ENCODE measurements at places on chromosomes 4 and X. TPM values are rescaled to one million over a fixed set of nuclear protein-coding genes. Genes with fewer than 3 reads are reported as not detected.

The HSFX3 gene
- total RNA-seq, result not detected

The DKK2 gene
- 206 TPM for total RNA-seq

The RNF150 gene
- 56.5 TPM for total RNA-seq

The CT45A6 gene
- not detected for total RNA-seq

- no peak overlapping the region for H3K4me3 ChIP-seq
- no peak for DNase-seq
- no peaks in the 10 kb centered on the region for H3K36me3 ChIP-seq
- peaks cover 15% of the 10 kb centered on the region for H3K4me1 ChIP-seq
Measured at GRCh38 chr4:37998226-37998625, 38.0 kb downstream of the PTTG2 start.

DNA sequence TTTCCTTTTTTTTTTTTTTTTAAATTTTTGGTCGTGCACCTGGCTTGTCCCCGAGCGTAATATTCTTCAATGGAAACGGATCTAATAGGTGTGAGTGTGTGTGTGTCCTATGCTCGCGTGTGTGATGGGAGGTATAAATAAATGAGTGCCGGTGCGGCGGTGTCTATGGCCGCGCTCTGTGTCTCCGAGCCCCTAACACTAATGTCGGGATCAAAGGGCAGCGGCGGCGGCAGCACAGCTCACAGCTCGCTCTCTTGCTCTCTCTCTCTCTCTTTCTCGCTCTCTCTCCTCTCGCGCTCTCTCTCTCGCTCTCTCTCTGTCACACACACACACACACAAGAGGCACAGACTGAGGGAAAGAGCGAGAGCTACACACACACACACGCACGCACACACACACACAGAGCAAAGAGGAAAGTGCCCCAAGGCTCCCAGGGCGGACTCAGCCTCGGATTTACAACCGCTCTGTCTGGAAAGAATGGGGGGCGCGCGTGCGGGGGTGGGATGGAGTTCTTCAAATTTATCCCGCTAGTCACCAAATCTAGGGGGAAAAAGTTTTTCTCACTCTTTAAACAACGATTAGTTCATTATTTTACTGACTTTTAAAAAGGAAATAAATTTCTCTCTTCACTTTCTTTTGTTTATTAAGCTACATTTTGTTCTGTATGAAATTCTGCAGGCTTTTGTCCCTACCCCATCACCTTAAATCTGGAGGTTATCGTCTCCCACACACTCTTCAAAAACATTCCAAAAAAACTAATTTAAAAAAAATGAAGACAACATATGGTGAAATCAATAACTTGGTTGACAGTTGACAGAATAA lies at the start of gene ZNF827:
TSS of gene ZNF827 (minus strand) at position 206 of the 823 bp plus-strand sequence. CDS start 416 bp downstream, outside the sequence.
- H3K27ac ChIP-seq, result peak within 1 kb of the TSS; percentile 96
- peaks cover 36% of the 10 kb centered on the region for H3K4me1 ChIP-seq
- H3K27me3 ChIP-seq, result no peaks in the 10 kb centered on the region
- DNase-seq, result no peak
- H3K4me3 ChIP-seq, result peak within 1 kb of the TSS; percentile 98

DNA sequence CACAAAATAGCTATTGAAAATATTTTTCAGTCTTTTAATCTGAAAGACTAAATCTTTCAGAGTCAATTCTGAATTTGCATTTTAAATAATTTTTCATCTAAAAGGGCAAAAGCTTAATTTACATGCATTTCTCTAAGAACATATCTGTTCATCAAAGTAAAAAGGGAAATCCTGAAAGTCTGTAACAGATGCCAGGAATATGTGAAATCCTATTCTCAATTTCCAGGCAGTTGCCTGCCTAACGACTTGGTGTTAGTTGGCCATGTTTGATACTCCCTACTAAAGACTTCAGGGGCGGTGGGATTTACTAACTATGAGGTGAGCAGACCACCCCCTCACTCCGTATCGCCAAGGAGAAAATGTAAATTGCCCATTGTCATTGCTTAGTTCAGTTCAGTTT lies 136.8 kb downstream of the KIT start:
- no peak overlapping the region for H3K4me3 ChIP-seq
- no peaks in the 10 kb centered on the region for H3K4me1 ChIP-seq
- H3K27me3 ChIP-seq, result peaks cover 8% of the 10 kb centered on the region
- H3K36me3 ChIP-seq, result no peaks in the 10 kb centered on the region

DNA sequence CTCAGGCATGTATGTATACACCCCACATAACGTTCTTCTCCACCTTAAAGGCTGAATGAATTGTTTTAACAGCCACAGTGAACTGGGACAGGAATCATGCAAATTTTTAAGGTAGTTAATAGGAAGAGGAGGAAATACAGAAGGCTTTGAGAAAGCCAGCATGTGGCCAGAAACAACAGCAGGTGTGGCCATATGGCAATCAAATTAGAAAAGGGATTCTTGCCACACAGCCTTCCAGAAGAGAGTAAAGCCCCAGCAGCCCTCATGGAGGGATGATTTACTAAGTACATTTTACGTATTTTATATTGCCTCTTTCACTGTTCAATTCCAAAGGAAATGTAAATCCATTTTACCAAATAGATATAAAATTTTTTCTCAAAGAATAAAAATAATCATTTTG lies 792.2 kb downstream of the ADGRL3 start:
- H3K27me3 ChIP-seq, result no peaks in the 10 kb centered on the region
- no peak overlapping the region for H3K27ac ChIP-seq
- H3K4me3 ChIP-seq, result no peak overlapping the region
- DNase-seq, result no peak
- no peaks in the 10 kb centered on the region for H3K4me1 ChIP-seq

DNA sequence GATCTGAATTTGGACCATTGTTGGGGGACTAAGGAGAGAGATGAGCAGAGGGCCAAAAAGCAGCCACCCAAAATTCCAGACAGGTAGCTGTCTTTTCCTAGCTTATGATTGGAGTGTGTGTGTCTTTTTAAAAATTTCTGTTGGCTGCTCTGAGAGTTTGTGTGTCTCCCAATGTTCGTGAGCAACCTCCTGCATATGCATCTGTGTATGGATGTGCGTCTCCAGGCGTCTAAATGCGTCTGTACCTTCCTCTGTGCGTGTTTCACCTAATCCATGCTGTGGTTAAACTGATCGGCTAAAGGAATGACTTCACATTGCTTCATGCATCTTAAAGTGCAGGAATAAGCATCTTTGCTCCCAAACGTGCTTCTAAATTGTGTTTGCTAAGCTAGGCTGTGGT lies 65.5 kb upstream of the LAS1L start:
- peak; percentile 8 for DNase-seq
- H3K27me3 ChIP-seq, result no peaks in the 10 kb centered on the region
- no peak overlapping the region for H3K4me3 ChIP-seq
- no peak overlapping the region for H3K27ac ChIP-seq

DNA sequence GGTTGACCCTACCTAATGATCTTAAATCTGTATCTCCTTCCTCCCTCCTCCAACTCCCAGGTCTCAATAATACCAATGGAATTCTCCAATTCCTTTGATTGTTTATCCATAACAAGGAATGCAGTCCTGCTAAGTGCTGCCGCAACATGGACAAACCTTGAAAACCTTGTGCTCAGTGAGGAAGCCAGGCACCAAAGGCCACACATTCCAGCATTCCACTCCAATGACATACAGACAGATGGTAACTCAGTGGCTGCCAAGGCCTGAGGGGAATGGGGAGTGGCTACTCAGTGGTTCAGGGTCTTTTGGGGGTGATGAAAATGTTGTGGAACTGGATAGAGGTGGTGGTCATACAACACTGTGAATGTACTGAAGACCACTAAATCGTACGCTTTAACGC lies 10.4 kb downstream of the HAUS7 start:
- no peak for DNase-seq
- H3K27me3 ChIP-seq, result no peaks in the 10 kb centered on the region
- H3K27ac ChIP-seq, result peak overlapping the region; percentile 76
- peaks cover 10% of the 10 kb centered on the region for H3K36me3 ChIP-seq
- H3K4me1 ChIP-seq, result peaks cover 18% of the 10 kb centered on the region

GRCh38 chr4:118081434-118081833 lies 47.1 kb downstream of the NDST3 start:
- DNase-seq, result no peak
- no peaks in the 10 kb centered on the region for H3K27me3 ChIP-seq
- no peak overlapping the region for H3K4me3 ChIP-seq
- no peak overlapping the region for H3K27ac ChIP-seq
- peaks cover 5% of the 10 kb centered on the region for H3K36me3 ChIP-seq

- H3K4me1 ChIP-seq, result peaks cover 17% of the 10 kb centered on the region
- no peaks in the 10 kb centered on the region for H3K27me3 ChIP-seq
- no peak for DNase-seq
- H3K27ac ChIP-seq, result peak overlapping the region; percentile 52
- no peaks in the 10 kb centered on the region for H3K36me3 ChIP-seq
Measured at GRCh38 chr4:129179276-129179675, 83.3 kb downstream of the C4orf33 start.

DNA sequence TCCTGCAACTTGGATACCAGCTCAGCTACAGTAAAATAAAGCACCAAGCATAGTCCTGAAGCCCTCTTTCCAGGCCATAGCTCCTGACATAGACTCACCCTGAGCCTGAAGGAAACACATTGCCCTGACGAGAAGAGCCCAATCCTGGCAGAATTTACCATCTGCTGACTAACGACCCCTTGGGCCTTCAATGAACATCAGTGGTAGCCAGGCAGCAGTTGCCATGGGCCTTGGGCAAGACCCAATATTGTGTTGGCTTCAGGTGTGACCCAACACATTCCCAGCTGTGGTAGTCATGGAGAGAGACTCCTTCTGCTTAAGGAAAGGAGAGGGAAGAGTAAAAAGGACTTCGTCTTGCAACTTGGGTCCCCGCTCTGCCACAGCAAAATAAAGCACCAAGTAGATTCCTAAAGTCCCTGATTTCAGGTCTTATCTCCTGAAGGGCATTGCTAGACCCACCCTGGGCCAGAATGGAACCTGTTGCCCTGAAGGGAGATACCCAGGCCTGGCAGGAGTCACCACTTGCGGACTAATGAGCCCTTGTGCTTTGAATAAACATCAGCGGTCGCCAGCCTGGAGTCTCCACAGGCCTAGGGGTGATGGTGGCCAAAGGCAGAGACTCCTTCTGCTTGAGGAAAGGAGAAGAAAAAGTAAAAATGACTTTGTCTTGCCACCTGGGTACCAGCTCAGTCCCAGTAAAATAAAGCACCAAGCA lies 902.6 kb downstream of the C4orf33 start:
- H3K27ac ChIP-seq, result no peak overlapping the region
- no peak overlapping the region for H3K4me3 ChIP-seq
- no peak for DNase-seq
- peaks cover 5% of the 10 kb centered on the region for H3K36me3 ChIP-seq
- H3K27me3 ChIP-seq, result no peaks in the 10 kb centered on the region
- no peaks in the 10 kb centered on the region for H3K4me1 ChIP-seq

DNA sequence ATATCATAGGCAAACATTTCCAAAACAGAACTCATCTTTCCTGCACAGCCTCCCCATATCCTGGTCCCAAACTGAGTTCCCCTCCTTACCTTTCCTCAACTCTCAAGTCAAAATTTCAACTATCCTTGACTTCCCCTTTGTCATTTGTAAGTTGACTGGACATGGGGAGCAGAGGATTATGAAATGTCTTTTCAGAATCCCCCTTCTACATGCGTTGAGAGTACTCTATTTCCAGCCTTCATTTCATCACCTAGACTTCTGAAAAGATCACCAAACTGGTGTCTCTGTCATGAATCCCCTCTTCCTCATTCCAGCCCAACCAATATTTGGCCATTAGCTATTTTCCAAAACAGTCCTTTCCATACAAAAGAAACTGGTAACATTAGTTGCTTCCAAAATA lies 95.2 kb downstream of the SYNPO2 start:
- H3K36me3 ChIP-seq, result no peaks in the 10 kb centered on the region
- no peak overlapping the region for H3K4me3 ChIP-seq
- H3K27ac ChIP-seq, result no peak overlapping the region
- H3K4me1 ChIP-seq, result peaks cover 21% of the 10 kb centered on the region

DNA sequence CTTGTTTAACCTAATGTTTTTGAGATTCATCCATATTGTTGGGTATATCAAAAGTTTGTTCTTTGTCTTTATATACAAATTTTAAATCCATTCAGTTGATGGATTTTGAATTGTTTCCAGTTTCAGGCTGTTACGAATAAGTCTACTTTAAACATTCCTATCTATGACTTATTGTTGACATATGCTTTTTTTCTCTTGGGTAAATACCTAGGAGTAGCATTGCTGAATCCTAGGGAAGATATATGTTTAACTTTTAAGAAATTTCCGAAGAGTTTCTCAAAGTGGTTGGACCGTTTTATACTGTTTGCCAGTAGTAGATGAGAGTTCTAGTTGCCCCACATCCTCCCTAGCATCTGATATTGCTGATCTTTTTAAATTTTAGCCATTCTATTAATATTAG lies 60.9 kb upstream of the IL13RA1 start:
- H3K4me3 ChIP-seq, result peak overlapping the region; percentile 3
- H3K4me1 ChIP-seq, result peaks cover 23% of the 10 kb centered on the region
- H3K36me3 ChIP-seq, result peaks cover 12% of the 10 kb centered on the region
- no peaks in the 10 kb centered on the region for H3K27me3 ChIP-seq

DNA sequence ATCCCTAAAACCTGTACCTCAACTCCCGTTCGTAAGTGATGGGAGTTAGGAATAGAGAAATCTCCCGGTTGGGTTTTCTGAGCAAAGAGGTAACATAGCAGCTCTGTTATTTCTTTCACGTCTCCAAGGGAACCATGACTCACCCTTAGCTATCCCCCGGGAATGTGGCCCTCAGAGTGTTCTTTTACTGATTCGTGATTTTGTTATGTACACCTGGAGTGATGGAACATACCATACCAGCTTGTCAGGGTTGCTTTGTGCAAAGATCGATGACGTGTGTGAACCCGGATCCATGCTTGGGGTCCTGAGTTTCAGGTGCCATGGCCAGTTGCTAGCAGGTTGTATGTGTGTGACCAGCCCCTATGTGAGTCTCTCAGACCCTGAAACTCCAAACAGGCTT lies 52.6 kb downstream of the HPRT1 start:
- peaks cover 13% of the 10 kb centered on the region for H3K4me1 ChIP-seq
- H3K27ac ChIP-seq, result peak overlapping the region; percentile 67
- no peak overlapping the region for H3K4me3 ChIP-seq
- no peaks in the 10 kb centered on the region for H3K27me3 ChIP-seq
- DNase-seq, result no peak

GRCh38 chr4:140018931-140019618 lies 134.9 kb downstream of the MAML3 start:
- H3K27me3 ChIP-seq, result no peaks in the 10 kb centered on the region
- peaks cover 2% of the 10 kb centered on the region for H3K36me3 ChIP-seq
- no peak overlapping the region for H3K27ac ChIP-seq
- no peak for DNase-seq

DNA sequence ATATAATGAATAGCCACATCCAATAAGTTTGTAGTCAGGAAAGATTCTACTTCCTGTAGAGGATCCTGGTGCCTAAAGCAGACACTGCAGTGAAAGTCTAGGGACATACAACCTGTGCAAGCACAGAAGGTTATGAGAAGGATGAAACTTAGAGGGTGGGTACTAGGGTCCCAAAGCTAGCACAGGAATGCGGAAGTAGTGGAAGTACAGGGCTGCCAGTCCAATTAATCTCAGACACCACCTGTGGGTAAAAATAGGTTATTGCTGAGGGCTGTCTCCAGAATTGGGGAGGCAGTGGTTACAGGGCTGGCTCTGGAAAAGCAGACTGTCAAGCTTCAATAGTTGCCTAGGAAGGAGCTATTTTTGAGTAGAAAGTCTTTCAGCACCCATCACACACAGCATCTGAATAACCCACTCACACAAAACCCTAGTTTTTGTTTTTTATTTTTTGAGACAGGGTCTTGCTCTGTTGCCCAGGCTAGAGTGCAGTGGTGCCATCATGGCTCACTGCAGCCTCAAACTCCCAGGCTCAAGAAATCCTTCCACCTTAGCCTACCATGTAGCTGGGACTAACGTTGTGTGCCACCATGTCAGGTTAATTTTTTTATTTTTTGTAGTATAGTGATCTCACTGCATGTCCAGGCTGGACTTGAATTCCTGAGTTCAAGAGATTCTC lies 50.8 kb upstream of the ELF2 start:
- H3K4me1 ChIP-seq, result peaks cover 2% of the 10 kb centered on the region
- no peaks in the 10 kb centered on the region for H3K36me3 ChIP-seq
- no peak overlapping the region for H3K4me3 ChIP-seq
- no peaks in the 10 kb centered on the region for H3K27me3 ChIP-seq
- peak; percentile 10 for DNase-seq
